ENCODE measurements at places on chromosomes 11 and 22.

DNA sequence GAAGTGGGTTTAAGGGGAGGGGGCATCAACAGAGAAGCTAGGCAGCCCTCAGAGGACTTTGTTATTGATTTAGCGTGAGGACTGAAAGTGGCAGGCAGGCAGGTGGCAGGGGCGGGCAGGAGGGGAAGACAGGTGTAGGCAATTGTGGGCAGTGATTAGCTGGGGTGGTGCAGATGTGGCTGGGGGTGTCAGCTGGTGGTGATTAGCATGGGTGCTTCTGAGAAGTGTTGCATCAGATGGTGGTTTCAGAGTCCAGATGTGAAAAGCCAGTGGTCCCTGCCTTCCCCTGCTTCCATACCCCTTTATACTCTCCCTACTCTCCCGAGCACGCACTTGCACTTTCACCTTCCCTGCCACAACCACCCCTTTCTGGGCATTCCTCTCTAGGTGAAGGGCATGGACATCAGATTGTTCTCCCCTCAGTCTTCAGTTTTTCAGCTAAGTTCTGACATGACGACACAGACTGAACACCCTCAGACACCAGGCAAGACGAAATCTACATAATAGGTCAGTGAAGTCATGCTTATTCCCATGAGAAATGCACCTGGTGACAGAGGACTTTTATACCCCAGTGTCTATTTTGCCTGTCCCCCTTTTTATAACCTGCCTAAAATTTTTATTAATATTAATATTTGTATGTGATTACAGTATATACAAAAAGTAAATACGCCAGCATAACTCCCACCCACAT lies 435.7 kb upstream of the CADM1 start:
- DNase-seq, result no peak

DNA sequence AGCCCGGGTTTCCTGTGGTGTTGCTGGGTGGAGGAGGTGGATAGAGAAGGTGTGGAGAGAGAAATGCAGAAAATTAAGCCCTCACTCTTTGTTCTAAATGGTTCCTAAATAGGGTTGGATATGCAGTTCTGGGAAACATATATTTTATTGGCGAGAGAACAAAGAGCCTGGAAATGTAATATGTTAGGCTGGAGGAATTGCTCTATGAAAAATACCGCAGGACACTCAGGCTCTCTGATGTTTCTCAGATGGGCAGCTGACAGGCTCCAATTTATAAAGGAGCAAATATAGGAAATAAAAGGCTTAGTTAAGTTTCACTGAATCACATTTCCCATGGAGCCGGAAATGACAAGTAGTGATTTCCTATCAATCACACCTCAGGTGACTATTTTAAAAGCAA lies 428.0 kb downstream of the TMEM135 start:
- DNase-seq, result no peak

- no peak for DNase-seq
Measured at GRCh38 chr11:126917531-126918204, 82.9 kb downstream of the KIRREL3 start.

- DNase-seq, result no peak
Measured at GRCh38 chr11:35930466-35930865, 13.4 kb upstream of the LDLRAD3 start.

GRCh38 chr11:45079943-45080719 lies 66.3 kb upstream of the PRDM11 start:
- DNase-seq, result peak; percentile 57

- no peak for DNase-seq
Measured at GRCh38 chr11:88655196-88655595, 317.7 kb upstream of the CTSC start.
